ENCODE measurements at places on chromosomes 11 and 22. TPM values are rescaled to one million over a fixed set of nuclear protein-coding genes. Genes with fewer than 3 reads are reported as not detected.
A peak's percentile ranks its signal among the peaks of the same experiment; 100 is the strongest.

DNA sequence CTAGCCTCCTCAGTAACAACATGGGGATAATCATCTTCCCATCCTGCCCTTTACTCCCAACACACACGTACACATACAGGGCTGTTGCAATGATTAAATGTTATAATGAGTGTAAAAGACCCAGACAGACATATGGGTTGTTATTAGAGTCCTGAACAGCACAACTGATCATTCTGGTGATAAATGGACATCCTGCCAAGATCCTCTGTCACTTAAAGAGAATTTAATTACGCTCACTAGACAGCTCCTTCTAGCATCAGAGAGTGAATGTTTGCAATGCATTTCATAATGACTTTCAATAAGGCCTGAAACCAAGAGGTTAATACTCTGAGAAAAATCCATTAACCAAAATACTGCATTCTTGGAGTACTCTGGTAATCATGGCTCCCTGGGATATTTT is 115.8 kb downstream of the KCNC1 start:
- H3K4me3 ChIP-seq = no peak overlapping the region
- H3K27ac ChIP-seq = no peak overlapping the region
- DNase-seq = no peak
- H3K4me1 ChIP-seq = peaks cover under 1% of the 10 kb centered on the region

DNA sequence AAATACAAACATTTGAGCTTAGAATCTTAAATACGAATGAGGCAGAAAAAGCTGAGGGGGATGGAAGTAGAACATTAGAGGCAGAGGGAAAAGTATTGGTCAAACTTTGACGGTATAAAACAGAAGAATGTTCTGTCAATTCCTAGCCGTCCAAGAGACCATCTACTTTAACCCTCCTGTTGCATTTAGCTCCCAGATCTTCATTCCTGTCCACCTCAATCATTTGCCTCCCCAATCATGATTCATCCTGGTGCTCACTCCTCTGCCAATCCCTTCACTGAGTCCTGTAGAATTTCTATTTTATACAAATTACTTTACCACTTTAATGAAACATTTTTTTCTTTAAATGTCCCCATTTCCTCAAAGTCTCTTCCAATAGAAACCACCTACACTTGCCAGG is 28.2 kb downstream of the C2CD3 start:
- DNase-seq = no peak
- no peak overlapping the region for H3K27ac ChIP-seq
- no peak overlapping the region for H3K4me3 ChIP-seq
- H3K4me1 ChIP-seq = no peaks in the 10 kb centered on the region
- H3K27me3 ChIP-seq = no peaks in the 10 kb centered on the region

DNA sequence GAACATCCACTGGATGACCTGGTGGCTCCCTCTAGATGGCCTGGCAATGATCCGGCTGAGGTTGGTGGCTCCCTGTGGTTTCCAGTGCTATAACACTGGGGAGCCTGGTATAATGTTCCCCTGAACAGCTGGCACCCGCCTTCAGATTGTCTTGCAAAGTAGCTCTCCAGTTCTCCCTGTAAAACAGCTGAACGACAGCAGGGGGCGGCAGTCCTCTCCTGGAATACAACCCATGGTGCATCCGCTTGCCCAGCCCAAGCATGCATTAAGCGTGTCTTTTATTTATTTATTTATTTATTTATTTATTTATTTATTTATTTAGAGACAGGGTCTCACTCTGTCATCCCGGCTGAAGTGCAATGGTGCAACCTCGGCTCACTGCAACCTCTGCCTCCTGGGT is 258.9 kb downstream of the BUD13 start:
- H3K27ac ChIP-seq = no peak overlapping the region
- DNase-seq = peak; percentile 16
- no peak overlapping the region for H3K4me3 ChIP-seq
- H3K36me3 ChIP-seq = no peaks in the 10 kb centered on the region
- H3K4me1 ChIP-seq = no peaks in the 10 kb centered on the region

GRCh38 chr22:39130152-39130704 is 22.3 kb downstream of the CBX7 start:
- no peaks in the 10 kb centered on the region for H3K27me3 ChIP-seq
- no peak overlapping the region for H3K27ac ChIP-seq
- no peaks in the 10 kb centered on the region for H3K4me1 ChIP-seq
- no peaks in the 10 kb centered on the region for H3K36me3 ChIP-seq

The STK33 gene
- 1.1 TPM for total RNA-seq

The PRDM11 gene
- 1.6 TPM for total RNA-seq

The SAA1 gene
- not detected for total RNA-seq

The PANX1 gene
- 13.2 TPM for total RNA-seq

DNA sequence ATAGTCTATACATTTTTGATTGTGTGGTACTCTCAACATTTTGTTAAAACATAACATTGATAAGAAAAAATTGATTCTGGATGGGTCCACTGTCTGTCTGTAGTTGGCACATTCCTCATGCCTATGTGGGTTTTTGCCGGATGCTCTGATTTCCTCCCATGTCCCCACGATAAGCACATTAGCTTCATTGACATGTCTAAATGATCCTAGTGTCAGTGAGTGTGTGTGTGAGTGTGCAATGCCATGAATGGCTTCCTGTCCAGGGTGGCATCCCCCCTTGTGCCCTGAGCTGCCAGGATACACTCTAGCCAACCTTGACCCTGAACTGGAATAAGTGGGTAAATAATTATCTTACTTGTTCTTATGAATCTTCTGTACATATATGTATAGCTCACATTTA is 5.4 kb downstream of the SFI1 start:
- H3K4me3 ChIP-seq = no peak overlapping the region
- H3K27me3 ChIP-seq = no peaks in the 10 kb centered on the region
- peaks cover 61% of the 10 kb centered on the region for H3K36me3 ChIP-seq
- no peak for DNase-seq
- H3K4me1 ChIP-seq = peaks cover 54% of the 10 kb centered on the region

The DDI1 gene
- not detected for total RNA-seq

DNA sequence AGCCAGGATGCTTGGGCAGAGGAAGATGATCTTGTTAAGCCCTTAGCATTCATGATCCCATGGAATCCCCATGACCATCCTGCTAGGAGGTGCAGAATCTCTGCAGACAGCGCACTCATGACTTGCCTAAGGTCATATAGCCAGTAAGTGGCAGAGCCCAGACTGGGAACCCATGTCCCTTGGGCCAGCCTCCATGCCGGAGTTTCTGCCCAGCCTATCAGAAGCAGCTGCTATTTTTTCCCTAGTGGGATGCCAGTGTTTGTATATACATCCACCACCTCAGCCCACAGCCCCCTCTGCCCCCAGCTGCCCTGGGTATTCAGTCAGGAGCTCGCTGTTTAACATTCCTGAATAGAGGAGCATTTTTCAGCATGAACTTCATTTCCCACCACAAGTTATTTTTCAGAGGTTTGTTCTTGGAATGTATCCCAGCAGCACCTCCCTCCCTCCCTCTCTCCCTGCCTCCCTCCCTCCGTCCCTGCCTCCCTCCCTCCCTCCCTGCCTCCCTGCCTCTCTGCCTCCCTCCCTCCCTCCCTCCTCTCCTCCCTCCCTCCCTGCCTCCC is 34.4 kb upstream of the SUSD2 start:
- DNase-seq = no peak
- H3K27me3 ChIP-seq = no peaks in the 10 kb centered on the region
- no peak overlapping the region for H3K4me3 ChIP-seq
- peaks cover 10% of the 10 kb centered on the region for H3K36me3 ChIP-seq

DNA sequence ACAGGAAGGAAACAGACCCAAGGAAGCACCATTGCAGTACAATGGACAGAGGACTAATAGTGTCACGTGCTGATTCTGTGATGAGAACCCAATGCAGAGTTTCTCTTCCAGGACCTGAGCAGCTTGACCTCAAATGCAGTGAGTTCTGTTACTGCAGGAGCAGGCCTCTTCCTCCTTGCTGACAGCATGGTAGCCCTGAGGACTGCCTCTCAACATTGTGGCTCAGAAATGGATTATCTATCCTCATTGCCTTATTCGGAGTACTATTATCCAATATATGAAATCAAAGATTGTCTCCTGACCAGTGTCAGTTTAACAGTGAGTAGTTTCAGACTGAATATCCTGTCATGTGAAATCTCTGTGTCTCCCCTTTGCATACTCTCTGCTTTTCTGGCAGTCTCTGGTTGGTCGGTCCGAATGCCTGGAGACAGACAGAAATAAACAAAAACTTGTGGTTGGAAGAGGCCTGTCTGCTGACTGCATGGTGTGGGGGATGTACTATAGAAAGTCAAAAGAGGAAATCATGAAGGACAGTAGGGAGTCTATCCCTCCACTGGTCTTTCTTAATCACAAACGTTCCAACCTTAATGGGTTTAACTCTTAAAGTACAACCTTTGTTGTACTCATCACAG is 6.9 kb upstream of the MS4A14 start:
- no peaks in the 10 kb centered on the region for H3K4me1 ChIP-seq
- no peak overlapping the region for H3K4me3 ChIP-seq
- H3K36me3 ChIP-seq = no peaks in the 10 kb centered on the region
- no peaks in the 10 kb centered on the region for H3K27me3 ChIP-seq
- DNase-seq = no peak
- no peak overlapping the region for H3K27ac ChIP-seq

The ROBO4 gene
- total RNA-seq = not detected

The MOV10L1 gene
- total RNA-seq = not detected

DNA sequence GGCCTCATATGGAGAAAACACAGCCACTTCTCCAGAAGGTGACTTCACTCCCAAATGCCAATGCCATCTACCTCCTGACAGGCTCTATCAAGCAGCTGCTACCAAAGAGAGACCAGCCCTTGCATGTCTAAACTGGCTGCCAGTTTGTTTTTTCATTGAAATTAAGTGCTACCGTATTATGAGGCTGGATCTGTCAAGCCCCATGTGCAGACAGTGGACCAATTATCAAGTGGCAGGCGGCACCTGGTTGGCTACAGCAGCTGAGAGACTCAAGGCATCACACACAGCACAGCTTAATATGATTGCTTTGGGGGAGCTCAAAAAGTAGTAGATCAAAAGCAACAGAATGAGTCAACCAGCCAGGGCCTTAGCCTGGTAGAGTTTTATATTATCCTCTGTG is 1293.0 kb upstream of the TENM4 start:
- DNase-seq = no peak
- H3K36me3 ChIP-seq = no peaks in the 10 kb centered on the region
- H3K27ac ChIP-seq = no peak overlapping the region
- H3K27me3 ChIP-seq = no peaks in the 10 kb centered on the region

- peaks cover 41% of the 10 kb centered on the region for H3K36me3 ChIP-seq
- DNase-seq = no peak
- H3K4me1 ChIP-seq = peaks cover 34% of the 10 kb centered on the region
- no peak overlapping the region for H3K27ac ChIP-seq
- H3K4me3 ChIP-seq = no peak overlapping the region
These were observed 4.0 kb downstream of the RPS13 start for GRCh38 chr11:17073370-17074027.

DNA sequence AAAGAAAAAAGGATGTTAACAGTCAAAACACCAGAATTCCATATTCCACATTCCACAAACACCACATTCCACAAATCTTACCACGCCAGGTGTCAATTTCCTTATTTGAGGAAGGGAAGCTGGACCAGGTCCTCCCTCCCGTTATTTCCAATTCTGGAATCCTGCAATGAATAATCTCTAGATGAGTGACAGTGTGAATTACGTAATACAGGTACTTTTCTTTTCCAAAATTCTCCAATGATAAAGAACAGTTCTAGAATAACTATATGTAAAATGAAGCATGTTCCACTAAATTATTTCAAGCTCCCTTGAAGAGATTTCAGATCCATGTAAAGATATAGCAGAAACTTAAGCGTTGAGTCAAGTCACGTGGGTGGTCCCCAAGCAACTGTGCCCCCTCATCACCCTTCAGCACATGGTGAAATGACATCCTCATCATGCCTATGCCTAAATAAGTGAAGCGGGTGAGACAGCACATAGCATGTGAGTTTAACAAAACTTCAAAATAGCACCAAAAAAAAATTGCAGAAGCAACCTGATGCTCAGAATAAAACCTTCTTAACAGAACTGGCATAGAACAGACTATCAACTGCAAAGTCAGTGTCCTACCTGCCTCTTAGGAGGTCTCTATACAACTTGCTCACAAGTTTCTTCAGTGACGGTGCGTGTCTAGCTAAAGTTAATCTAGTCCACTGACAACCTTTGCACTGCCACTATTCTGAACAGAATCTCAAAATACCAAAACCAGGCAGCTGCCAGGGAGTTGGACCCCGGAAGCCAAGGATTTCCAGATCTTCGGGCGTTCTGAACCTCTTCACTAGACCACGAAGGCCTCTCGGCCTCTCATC is 876 bp downstream of the NFRKB start:
- H3K27me3 ChIP-seq = peaks cover 2% of the 10 kb centered on the region
- H3K27ac ChIP-seq = peak overlapping the region; percentile 90
- H3K4me1 ChIP-seq = peaks cover 47% of the 10 kb centered on the region
- DNase-seq = no peak

GRCh38 chr22:38871360-38872171 is 450 bp downstream of the CBX6 start:
- peaks cover 7% of the 10 kb centered on the region for H3K36me3 ChIP-seq
- peak; percentile 29 for DNase-seq
- peak overlapping the region; percentile 91 for H3K27ac ChIP-seq

Measured in activated CD4-positive, alpha-beta T cell treated with anti-CD3 and anti-CD28 coated beads, Interleukin-2, amount 10 ng/mL, durations not matched to agents 7 days and 5 days (primary cell).